Caco-2 (cell line): ENCODE measurements at places on chromosomes 2 and 18. TPM values are rescaled to one million over a fixed set of nuclear protein-coding genes. Genes with fewer than 3 reads are reported as not detected.

Gene MAP3K19
- not detected in 2 replicates for total RNA-seq

Gene MARCHF4
- total RNA-seq, result not detected in 2 replicates

Gene NDUFS1
- 123 TPM in 2 replicates for total RNA-seq

Gene WDR43
- total RNA-seq, result 117 and 133 TPM in 2 replicates

Gene STEAP3
- total RNA-seq, result 20.1 and 20.4 TPM in 2 replicates

Gene CENPA
- total RNA-seq, result 38.4 and 39.9 TPM in 2 replicates

Gene ANKRD36B
- total RNA-seq, result 25.0 and 26.7 TPM in 2 replicates

Gene MRPL33
- 84.9 and 89.5 TPM in 2 replicates for total RNA-seq

Gene UCN
- total RNA-seq, result 0.86 TPM in 1 of 2 replicates, not detected in the other

DNA sequence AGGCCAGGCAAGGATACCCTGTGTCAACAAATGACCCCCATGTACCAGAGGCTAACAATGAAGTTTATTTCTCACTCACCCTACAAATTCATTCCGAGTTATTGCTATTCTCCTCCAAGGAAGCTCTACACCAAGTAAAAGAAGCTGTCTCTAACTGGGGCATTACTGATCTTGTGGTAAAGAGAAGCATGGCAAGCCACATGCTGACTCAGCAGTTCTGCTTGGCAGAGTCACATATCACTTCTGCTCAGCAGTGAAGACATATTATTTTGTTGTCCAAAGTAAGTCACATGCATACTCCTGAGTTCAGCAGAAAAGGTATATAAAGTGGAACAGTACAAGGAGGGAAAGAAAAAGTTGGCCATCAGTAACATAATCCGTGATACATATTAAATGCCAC is 315.8 kb downstream of the GULP1 start:
- H3K27me3 ChIP-seq, result no peaks in the 10 kb centered on the region
- no peaks in the 10 kb centered on the region for H3K4me1 ChIP-seq
- no peak for DNase-seq
- H3K36me3 ChIP-seq, result no peaks in the 10 kb centered on the region
- no peak overlapping the region for H3K4me3 ChIP-seq

DNA sequence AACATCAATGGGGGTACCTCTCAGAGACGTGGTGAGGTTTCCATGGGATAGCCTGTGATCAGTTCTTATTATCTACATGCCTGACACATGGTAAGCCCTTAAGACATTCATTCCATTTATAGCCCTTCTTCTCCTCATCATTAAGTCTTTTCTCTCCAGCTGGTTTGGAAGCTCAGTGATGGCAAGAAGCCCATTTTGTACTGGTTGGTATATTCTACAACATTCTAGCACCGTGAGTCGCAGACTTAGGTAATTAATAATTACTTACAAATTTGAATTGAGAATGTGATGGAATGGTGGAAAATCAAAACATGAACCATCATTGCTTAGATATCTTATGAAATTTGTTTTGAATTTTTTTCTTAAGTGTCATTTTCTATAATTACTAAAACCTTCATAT is 472.6 kb downstream of the DLGAP1 start:
- DNase-seq, result no peak
- no peak overlapping the region for H3K4me3 ChIP-seq
- no peaks in the 10 kb centered on the region for H3K36me3 ChIP-seq
- no peak overlapping the region for H3K27ac ChIP-seq

- no peak for DNase-seq
- no peak overlapping the region for H3K4me3 ChIP-seq
- no peak overlapping the region for H3K27ac ChIP-seq
- H3K27me3 ChIP-seq, result no peaks in the 10 kb centered on the region
- H3K4me1 ChIP-seq, result peaks cover 35% of the 10 kb centered on the region
Observed at GRCh38 chr2:65456064-65456463, 23.7 kb upstream of the SPRED2 start.

- DNase-seq, result no peak
- H3K36me3 ChIP-seq, result no peaks in the 10 kb centered on the region
- H3K27ac ChIP-seq, result no peak overlapping the region
- no peaks in the 10 kb centered on the region for H3K27me3 ChIP-seq
Observed at GRCh38 chr2:238875471-238876231, 27.8 kb downstream of the TWIST2 start.

DNA sequence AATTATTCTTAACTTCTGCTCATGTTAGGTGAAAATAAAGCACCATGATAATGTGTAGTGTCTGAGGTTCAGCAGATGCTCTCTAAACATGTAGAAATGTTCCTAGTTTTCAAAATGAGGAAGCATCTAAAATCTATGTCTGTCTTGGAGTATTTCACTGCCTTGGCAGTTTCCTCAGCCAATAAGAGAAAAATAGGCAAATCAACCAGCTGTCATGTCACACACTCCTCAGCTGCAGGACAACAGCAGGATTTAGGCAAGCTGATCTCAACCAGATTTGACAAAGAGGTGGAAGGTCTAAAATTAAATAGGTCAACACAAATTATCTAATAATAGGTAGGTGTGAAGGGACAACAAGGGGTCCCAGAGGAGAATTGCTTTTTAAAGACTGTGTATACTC is 164.1 kb upstream of the BOD1L2 start:
- H3K36me3 ChIP-seq, result no peaks in the 10 kb centered on the region
- no peak for DNase-seq
- no peaks in the 10 kb centered on the region for H3K27me3 ChIP-seq

- H3K27me3 ChIP-seq, result no peaks in the 10 kb centered on the region
- H3K4me1 ChIP-seq, result peaks cover 53% of the 10 kb centered on the region
- H3K4me3 ChIP-seq, result no peak overlapping the region
Observed at GRCh38 chr18:9806905-9807304, 78.9 kb upstream of the TXNDC2 start.

GRCh38 chr2:74747411-74748080 is 86.4 kb upstream of the HK2 start:
- H3K36me3 ChIP-seq, result no peaks in the 10 kb centered on the region
- no peak for DNase-seq
- H3K27ac ChIP-seq, result no peak overlapping the region
- H3K4me1 ChIP-seq, result no peaks in the 10 kb centered on the region
- no peaks in the 10 kb centered on the region for H3K27me3 ChIP-seq

DNA sequence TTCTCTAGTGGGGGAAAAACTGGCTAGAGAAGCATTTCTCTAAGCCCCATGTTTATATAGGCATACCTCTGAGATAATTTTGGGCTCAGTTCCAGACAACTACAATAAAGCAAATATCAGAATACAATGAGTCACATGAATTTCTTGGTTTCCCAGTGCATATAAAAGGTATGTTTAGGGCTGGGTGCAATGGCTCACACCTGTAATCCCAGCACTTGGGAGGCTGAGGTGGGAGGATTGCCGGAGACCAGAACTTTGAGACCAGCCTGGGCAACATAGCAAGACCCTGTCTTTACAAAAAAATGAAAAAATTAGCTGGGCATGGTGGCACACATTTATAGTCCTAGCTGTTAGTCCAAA is 22.2 kb downstream of the TSN start:
- peaks cover 38% of the 10 kb centered on the region for H3K4me1 ChIP-seq
- DNase-seq, result peak; percentile 18
- H3K27me3 ChIP-seq, result no peaks in the 10 kb centered on the region
- peak overlapping the region; percentile 37 for H3K4me3 ChIP-seq
- no peaks in the 10 kb centered on the region for H3K36me3 ChIP-seq
- H3K27ac ChIP-seq, result peak overlapping the region; percentile 93

DNA sequence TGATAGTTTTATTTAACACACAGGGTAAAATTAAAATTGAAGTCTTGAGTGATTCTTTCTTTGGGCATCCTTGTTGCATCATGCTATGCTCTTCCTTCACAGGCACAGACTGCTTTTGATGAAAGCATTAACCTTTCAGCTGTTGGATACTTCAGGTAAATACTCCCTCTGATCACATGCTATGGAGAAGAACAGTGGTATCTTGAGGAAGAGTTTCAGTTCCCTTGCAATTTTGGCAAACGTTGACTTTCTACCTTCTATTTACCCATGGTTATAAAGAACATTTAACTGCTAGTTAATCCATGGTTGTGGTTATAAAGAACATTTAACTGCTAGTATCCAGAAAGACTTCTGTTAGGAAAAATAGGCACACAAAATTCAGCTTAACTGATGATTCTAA is 75.7 kb downstream of the AOX1 start:
- H3K4me3 ChIP-seq, result no peak overlapping the region
- no peak overlapping the region for H3K27ac ChIP-seq
- H3K36me3 ChIP-seq, result no peaks in the 10 kb centered on the region

GRCh38 chr2:221156062-221156734 is 415.9 kb downstream of the EPHA4 start:
- DNase-seq, result no peak
- H3K27ac ChIP-seq, result peak overlapping the region; percentile 27
- no peaks in the 10 kb centered on the region for H3K27me3 ChIP-seq
- no peaks in the 10 kb centered on the region for H3K36me3 ChIP-seq
- no peak overlapping the region for H3K4me3 ChIP-seq
- H3K4me1 ChIP-seq, result no peaks in the 10 kb centered on the region

GRCh38 chr2:48587560-48587959 is 30.1 kb upstream of the GTF2A1L start:
- H3K4me3 ChIP-seq, result no peak overlapping the region
- H3K36me3 ChIP-seq, result no peaks in the 10 kb centered on the region
- peak; percentile 70 for DNase-seq
- peaks cover 21% of the 10 kb centered on the region for H3K4me1 ChIP-seq
- H3K27me3 ChIP-seq, result no peaks in the 10 kb centered on the region

DNA sequence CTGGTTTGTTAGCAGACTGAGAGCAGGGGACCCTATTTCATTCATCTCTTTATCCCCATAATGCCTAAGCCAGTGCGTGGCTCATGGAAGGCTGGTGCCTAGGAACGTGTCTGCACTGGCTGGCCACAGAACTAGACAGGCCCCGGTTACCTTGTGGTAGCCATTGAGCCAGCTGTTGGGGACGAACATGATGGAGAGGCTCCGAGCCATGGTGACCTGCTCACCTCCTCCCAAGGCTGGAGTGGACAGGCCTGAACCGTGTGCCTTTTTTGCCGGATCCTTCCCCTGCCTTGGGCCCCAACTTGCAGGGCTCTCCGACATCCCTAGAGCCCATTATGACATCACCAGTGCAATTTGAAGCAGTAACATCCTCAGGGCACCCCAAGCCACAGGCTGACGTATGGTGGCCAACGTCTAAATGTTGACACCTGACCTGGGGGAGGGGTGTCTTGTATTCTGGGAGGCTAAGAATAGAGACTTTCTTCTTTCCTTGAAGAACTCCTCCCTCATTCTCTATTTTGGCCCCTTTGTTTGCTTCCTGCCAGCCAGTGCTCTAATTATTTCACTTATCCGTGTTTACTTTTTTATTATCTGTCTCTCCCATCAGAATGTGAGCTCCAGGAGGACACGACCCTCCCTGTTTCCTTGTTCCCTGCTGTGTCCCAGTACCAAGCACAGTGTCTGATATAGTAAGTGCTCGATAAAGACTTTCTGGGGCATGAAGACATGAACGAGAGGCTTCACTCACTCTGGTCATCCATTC is 12.2 kb upstream of the DNPEP start:
- H3K4me1 ChIP-seq, result peaks cover 28% of the 10 kb centered on the region
- peak overlapping the region; percentile 24 for H3K27ac ChIP-seq
- DNase-seq, result no peak
- no peak overlapping the region for H3K4me3 ChIP-seq
- no peaks in the 10 kb centered on the region for H3K27me3 ChIP-seq
- H3K36me3 ChIP-seq, result no peaks in the 10 kb centered on the region

- H3K4me3 ChIP-seq, result no peak overlapping the region
- H3K4me1 ChIP-seq, result no peaks in the 10 kb centered on the region
- H3K27me3 ChIP-seq, result no peaks in the 10 kb centered on the region
- H3K36me3 ChIP-seq, result no peaks in the 10 kb centered on the region
- no peak overlapping the region for H3K27ac ChIP-seq
Observed at GRCh38 chr2:27074738-27075565, 3.5 kb upstream of the EMILIN1 start.

GRCh38 chr18:9867071-9867594 is 18.6 kb upstream of the TXNDC2 start:
- H3K27ac ChIP-seq, result no peak overlapping the region
- H3K4me3 ChIP-seq, result no peak overlapping the region
- no peaks in the 10 kb centered on the region for H3K36me3 ChIP-seq
- H3K27me3 ChIP-seq, result no peaks in the 10 kb centered on the region
- H3K4me1 ChIP-seq, result peaks cover 31% of the 10 kb centered on the region
- DNase-seq, result no peak

- DNase-seq, result no peak
- H3K27ac ChIP-seq, result no peak overlapping the region
- H3K4me3 ChIP-seq, result no peak overlapping the region
- no peaks in the 10 kb centered on the region for H3K27me3 ChIP-seq
Observed at GRCh38 chr2:200625282-200625681, 39.5 kb downstream of the AOX1 start.

DNA sequence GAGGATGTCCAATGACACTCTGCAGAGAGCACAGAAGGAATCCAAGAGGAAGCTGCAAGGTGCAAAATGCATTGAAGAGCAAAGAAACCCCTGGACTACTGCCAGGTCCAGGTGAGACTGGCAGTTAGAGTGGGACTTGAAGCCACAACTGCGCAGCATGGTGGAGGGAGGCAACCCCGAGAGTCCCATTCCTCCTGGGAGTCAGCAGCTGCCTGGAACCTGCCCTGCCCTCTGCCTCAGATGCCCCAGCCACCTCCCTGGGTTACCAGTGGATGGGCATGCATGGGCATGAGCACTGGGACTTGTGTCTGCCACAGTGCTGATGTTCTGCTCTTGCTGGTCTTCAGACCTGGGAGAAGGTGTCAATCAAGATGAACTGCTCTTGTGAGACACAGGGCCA is 43.2 kb downstream of the ANKMY1 start:
- no peaks in the 10 kb centered on the region for H3K4me1 ChIP-seq
- H3K4me3 ChIP-seq, result no peak overlapping the region
- no peaks in the 10 kb centered on the region for H3K36me3 ChIP-seq
- no peaks in the 10 kb centered on the region for H3K27me3 ChIP-seq
- peak; percentile 5 for DNase-seq

DNA sequence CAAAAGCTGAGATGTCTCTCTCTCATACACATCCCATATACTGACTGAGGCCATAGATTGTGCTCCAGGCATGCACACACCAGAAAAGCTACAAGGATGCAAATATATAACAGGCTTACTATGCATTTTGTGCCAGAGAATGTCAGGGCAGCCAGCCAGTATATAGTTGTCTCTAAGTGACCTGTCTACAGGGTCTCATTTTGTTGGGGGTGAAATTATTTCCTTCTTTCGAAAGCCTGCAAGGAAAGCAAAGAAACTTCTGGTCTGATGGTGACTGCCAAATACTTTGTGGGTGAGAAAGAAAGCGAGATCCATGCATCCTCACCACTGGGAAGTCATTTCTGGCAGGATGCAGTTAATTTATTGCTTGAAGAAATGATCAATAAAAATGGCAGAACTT is 70.2 kb downstream of the CDCA7 start:
- no peaks in the 10 kb centered on the region for H3K4me1 ChIP-seq
- H3K36me3 ChIP-seq, result no peaks in the 10 kb centered on the region
- no peak overlapping the region for H3K4me3 ChIP-seq
- no peaks in the 10 kb centered on the region; the same call in 1 of the 2 replicates for H3K27me3 ChIP-seq
- DNase-seq, result no peak

- no peak overlapping the region for H3K27ac ChIP-seq
- no peaks in the 10 kb centered on the region for H3K36me3 ChIP-seq
- DNase-seq, result no peak
- no peak overlapping the region for H3K4me3 ChIP-seq
- no peaks in the 10 kb centered on the region for H3K4me1 ChIP-seq
Observed at GRCh38 chr2:240992572-240993291, 5.7 kb upstream of the SNED1 start.
